ENCODE measurements at places on chromosomes 4 and X.

- no peak for DNase-seq
These were observed 85.7 kb downstream of the MFAP3L start for GRCh38 chr4:169940460-169940859.

DNA sequence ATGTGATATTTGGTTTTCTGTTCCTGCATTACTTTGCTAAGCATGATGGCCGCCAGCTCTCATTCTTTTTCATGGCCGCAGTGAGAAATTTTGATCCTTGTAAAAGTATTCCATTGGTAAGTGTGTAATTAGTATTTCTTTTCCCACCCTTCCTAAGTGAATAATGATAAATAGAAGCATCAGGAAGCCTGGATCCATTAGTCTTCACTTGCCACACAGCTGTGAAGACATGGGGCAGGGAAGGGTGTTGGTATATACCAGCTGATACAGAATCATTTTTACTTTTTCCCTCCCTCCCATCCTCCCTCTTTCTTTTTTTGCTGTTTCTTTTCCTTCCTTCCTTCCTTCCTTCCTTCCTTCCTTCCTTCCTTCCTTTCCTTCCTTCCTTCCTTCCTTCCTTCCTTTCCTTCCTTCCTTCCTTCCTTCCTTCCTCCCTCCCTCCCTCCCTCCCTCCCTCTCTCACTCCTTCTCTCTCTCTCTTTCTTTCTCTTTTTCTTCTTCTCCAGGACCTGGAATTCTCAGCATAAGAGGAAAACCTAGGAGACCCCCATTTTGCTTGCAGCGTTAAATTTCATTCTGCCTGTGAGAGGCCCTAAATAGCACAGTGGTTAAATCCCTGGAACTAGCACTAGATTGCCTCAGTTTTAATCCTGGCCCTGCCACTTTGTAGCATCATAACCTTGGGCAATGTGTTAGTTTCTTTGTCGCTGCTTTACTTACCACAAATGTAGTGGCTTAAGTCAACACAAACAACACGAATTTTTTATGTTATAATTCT is 1.4 kb upstream of the NR0B1 start:
- no peak for DNase-seq

- no peak for DNase-seq
These were observed 118.2 kb upstream of the KIT start for GRCh38 chr4:54539500-54540029.

DNA sequence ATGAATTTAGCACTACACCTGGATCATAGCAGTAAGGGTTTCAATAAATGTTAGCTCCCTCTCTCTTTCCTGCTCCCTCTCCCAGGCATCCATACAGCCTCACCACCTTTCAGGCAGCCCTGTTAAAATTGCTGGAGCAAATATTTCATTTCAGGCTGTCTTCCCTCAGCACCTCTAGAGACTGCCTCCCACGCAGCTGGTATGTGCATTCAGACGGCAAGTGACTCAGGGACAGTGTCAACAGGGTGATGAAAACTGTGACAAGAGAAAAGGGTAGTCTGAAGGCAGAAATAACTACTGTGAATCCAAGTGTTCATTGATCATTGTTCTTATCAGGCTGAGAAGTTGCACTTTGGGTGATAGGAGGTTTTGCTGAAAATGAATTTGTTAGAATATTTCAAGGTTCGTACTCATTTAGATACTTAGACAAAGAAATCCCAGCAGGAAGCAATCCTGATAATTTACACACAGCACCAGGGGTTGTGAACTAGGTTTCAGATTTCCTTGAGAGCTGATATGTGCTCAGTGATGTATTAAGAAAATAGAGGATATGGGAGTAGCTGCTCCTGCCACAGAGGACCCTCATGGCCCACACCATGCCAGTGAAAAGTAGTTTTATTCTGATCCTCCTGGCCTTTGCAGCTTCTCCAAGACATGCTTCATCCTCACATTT is 424.2 kb downstream of the FGF13 start:
- no peak for DNase-seq

DNA sequence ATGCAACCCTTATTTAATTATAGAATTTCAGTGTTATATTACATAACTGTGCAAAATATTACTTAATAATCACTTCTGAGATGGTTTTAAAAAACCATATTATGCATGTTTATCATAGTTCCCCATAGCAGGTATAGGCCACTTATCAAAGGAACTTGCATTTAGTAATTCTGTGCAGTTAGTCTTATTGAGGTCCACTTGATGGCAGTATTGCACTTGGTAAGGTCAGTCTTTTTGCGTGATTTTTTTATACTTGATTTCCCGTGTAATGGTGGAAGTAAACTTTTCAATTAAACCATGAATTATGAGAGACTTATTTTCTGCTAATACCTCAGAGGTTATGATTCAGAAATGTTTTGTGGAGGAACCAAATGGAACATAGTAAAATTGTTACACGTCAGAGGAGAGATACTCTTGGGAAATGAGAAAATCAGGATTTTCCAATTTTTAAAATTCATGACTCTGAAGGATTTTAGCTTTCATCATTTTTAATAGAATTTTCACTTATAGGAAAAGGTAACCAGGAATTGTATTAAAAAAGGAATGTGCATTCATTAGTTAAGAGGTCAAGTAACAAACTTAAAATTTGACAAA is 230.0 kb downstream of the CCSER1 start:
- no peak for DNase-seq

GRCh38 chrX:105876658-105877057 is 54.3 kb downstream of the NRK start:
- DNase-seq, result no peak

GRCh38 chrX:24019448-24019847 is 7.5 kb downstream of the KLHL15 start:
- no peak for DNase-seq

GRCh38 chrX:134673123-134673522 is 14.9 kb upstream of the PLAC1 start:
- DNase-seq, result no peak

- DNase-seq, result no peak
These were observed 42.0 kb downstream of the HAND2 start for GRCh38 chr4:173488074-173488473.

DNA sequence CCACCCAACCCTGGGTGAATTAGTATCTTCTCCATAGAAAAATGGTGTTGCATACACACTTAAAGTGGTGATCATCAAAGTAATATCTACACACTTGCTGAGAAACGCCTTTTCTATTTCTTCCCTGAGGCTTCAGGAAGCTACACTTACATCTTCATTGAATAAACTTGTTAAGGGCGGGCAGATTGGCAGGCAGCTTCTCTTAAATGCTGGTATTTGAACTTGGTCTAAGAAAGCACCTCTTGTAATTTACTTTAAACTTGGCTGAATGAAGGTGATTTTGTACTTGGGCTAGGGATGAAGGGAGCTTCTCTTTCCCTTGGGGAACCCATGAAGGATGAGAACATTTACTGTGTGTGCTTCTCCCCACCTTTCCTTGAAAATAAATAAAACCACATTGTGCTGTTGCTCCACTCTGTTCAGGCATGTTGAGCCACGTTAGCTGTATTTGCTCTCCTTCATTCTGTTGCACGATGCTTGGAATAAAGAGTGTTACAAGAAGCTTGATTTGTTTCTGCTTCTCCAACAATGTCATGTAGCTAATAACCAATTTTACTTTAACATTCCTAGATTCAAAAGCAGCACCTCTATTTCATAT is 430.1 kb downstream of the ANKRD50 start:
- DNase-seq, result no peak

DNA sequence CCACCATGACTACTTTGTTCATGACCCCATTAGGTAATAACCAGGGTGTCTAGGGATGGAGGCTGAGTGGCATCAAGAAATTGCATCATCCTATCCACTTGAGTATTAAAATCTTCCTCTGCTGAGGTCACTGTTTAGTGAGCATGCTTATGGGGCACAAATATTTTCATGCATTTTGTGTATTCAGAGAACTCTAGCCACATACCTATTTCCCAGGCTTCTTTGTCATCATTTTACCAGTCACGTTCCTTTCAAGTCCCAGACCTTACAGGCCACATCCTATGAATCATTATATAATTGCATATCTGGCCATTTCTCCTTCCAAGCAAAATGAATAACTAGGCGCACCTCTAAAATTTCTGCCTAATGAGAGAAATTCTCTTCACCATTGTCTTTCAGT is 1882.9 kb upstream of the AGA start:
- no peak for DNase-seq

GRCh38 chr4:118032691-118033090 is 1.6 kb upstream of the NDST3 start:
- no peak for DNase-seq

DNA sequence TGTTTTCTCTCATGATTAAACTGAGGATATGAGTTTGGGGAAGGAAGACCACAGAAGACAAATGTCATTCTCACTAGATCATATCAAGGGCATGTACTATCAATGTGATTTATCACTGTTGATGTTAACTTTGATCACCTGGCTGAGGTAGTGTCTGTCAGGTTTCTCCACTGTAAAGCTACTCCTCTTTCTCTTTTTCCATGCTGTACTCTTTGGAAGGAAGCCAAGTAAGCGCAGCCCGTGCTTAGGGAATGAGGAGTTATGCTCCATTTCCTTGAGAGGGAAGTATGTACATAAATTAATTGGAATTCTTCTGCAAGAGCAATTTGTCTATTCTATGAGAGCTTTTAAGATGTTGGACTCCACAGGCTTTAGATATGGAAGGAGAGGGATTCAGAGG is 4.0 kb upstream of the KANTR start:
- no peak for DNase-seq

DNA sequence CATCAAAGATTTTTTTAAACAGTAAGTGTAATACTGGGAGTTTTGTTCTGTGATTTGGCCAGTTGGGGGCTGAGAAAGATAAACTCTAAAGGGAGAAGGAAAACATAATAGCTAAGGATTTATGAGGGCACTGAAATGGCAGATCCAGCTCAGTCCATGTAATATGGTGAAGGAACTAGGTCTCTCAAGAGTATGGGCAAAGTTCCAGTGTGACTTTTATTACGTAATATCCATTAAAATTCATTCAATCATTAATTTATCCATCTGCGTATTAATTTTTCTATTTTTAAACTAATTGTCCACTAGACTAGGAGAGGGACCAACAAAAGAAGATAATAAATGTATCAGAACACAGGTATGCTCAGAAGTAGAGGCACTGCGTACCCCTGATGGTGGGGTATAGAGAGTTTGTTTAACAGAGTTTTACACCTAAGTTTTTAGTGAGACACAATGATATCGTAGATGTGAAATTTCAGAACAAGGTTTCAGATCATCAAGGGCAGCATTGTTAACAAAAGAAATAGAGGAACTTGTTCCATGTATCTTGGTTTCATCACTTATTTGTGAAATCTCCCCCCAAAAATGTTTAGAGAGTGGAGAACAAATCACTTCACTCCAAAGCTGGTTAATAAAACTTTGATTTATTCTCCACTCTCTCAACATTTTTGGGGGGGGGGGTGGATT is 351.1 kb downstream of the GRXCR1 start:
- no peak for DNase-seq

GRCh38 chr4:53706422-53707032 is 115.2 kb upstream of the LNX1 start:
- DNase-seq, result no peak

DNA sequence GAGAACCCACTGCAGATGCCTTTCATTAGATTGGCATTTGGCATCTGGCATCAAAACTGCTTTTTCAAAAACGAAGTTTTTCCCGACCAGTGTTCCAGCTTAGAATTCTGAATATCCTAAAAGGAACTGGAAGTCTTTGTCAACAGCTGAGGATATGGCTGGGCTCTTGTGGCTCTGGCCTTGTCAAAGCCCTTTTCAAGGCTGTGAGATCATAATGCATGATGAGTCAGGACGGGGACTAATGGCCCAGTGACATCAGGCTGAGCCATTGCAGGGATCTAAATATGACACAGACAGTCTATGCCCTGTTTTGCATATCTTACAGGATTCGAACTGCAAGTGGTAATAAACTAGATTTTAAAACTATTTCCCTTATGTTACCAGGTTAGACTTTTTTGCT is 306.4 kb downstream of the PTTG2 start:
- no peak for DNase-seq

DNA sequence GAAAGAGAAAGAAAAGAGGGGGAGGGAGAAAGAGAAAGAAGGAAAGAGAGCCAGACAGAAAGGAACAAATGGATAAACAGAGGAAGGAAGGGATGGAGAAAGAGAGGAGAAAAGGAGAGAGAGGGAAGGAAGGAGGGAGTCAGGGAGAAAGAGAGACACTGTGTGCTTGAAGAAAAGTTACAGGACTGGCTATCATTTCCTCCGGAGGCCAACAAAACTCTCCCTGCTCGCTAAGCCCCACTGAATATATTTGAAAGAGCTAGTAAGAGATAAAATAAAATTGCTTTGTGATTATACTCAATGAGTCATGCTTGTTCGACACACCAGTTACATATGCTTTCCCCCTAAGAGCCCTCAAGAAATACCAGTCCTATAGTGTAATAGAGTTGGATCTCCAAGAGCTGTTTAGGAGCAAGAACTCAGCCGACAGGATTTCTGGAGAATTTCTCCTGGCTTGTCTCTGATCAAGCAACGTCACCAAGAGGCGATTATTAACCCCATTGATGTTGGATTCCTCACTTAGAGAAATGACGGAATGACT is 102.2 kb downstream of the MXRA5 start:
- no peak for DNase-seq

DNA sequence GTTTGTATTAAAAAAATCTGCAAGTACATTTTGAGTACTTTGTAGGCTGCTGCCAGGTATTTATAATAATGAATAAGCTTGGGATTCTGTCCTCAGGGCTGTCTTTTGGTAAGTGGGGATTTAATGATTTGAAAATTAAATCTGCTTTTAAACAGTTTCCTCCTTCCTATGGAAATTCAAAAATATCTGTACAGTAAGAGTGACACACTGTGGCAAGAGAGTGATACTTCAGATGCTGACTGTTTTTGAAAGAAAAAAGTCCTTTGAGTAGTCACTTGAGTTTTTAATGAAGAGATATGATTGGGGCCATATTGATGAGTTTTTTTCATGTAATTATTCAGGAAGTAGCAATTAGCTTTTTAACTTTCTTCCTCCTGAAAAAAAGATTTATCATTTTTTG is 49.2 kb downstream of the SMARCAD1 start:
- no peak for DNase-seq

- no peak for DNase-seq
These were observed 3.9 kb downstream of the PDCL2 start for GRCh38 chr4:55588160-55588559.

DNA sequence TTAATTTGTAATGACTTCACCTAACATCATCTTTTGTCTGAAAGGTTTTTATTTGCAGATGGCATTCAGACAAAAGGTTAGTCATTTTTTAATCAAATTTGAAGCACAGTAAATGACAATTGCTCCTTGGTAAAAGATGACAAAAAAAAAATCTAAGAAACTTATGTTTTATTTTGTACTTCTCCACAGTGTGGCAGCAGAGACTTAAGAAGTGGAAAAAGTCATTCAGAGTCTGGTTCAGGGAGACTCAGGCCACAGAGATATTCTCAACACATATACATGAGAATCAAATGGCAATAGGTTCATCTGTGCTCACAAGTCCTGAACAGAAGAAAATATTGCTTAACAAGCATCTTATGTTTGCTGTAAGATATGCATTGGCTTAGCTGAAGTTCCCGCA is 436.2 kb downstream of the KCNIP4 start:
- no peak for DNase-seq

- DNase-seq, result no peak
These were observed 360.7 kb downstream of the GPM6A start for GRCh38 chr4:175451238-175451965.
